ENCODE measurements at places on chromosomes 2 and 18.

GRCh38 chr2:27885661-27886060 lies 4.5 kb downstream of the RBKS start:
- DNase-seq, result no peak

GRCh38 chr2:154697418-154698252 lies 860 bp upstream of the KCNJ3 start:
- DNase-seq, result no peak

DNA sequence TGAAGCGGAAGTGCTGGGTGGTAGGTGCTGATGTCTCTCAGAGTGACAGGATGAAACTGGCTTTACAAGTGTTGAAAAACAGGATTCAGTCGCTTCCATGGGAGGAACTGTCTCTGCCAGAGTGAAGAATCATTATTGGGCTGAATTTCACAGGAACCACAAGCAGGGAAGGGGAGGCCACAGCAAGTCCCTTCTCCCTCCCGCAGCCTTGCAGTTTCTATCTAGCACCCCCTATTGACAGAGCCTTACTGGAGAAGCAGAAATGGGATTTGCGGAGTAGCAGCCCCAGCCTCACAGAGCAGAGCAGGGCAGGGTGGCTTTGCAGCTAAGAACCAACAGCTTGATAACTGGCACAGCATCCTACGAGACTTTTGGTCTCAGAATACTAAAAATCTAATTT lies 33.3 kb upstream of the RMP24 start:
- DNase-seq, result no peak

DNA sequence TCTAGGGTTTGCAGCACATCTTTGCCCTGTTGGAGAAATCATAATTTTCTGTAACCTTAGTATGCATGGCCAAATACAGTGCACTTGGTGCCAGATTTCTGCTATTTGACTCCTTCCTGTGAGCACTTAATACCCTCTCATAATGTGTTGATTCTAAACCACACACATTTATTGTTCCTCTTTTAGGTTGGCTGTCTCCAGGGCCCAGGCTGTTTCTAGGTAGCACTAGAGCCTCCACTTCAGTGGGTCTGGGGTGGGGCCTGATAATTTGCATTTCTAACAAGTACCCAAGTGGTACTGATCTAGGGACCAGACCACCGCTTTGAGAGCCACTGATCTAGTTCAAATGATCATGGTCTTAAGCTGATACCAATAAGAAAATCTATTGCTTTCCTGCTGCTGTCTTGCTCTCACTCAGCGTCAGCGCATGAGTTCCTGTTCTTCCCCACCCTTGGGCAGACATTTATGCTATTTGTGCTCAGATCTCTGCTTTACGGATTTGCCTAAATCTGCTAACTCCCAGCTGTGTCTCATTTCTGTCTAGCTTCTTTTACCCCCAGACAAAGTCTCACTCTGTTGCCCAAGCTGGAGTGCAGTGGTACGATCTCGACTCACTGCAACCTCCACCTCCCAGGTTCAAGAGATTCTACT lies 7.4 kb downstream of the PTRHD1 start:
- DNase-seq, result no peak

- DNase-seq, result no peak
Observed at GRCh38 chr2:31101701-31102100, 36.5 kb downstream of the GALNT14 start.

DNA sequence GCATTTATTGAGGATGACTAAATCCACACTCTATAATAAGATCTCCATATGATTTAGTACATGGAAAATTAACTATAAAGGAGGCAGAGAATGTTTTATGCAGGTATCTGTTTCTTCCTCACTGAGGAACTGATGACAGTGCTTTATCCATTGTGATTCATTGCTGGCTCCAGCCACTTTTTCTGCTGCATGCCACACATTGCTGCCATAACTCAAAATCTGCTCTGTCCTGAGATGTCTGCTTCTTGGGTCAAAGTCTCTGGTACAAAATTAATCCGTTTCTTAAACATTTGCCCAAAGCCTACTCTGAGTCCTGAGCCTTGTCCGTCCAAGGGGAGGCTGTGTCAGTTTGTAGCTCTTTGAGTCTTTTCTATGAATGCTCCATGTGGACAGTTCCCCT lies 15.5 kb upstream of the ARHGAP28 start:
- no peak for DNase-seq

DNA sequence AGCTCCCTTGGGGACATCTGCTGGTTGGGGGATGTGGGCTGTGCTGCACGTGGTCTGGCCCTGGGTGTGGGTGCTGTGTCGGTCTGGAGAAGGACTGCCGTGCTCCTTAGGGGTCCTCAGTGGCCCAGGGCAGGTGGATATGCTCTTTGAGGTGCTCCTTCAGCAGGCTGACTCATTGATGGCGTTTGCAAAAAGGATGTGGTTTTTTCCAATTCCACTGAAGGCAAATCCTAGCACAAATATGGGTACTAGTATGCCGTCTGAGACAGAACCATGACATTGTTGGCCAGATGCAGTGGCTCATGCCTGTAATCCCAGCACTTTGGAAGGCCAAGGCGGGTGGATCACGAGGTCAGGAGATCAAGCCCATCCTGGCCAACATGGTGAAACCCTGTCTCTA lies 3.3 kb downstream of the PPP1R7 start:
- DNase-seq, result no peak

DNA sequence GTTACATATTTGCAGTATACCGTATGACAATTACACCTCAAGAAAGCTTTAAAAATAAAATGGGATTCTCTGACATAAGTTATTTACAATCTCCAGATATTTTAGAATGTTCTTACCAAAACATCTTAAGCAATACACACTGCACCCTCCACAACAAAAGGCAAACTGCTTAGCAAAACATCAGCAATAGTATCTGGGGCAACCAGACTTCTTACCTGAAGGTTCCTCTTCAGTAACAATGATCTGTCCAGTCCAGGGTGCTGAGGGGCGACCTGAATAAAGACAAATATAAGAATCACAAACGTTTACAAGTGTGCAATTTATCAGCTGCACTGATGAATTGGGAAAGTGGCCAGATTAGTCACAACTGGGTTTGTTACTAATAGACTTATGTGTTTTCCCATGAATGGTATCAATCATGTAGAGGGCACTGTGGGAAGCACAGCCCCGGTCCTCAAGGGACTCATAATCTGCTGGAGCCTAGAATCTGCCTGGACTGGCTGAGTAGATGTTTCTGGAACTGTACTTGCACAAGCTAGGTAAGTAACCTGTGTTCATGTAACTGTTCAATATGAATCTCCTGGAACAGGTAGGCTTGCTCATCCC lies 70.7 kb downstream of the MYOM1 start:
- DNase-seq, result no peak

DNA sequence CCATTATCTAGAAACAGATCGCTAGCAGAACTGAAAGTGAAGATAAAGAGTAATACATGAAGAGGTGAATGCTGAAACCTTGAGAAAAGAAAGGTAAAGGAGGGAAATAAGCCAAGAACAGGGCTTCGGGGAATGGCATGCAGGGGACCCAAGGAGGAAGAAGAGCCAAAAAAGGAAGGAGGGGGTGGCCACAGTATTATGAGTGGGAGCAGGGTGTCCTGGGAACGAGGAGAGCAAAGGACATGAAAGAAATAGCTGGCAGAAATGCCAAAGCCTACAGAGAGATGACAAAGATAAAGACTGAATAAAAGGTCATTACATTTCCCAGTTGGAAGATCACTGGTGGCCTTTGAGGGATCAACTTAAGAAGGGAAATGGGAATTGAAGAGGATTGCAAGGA lies 82.9 kb downstream of the ACTR3 start:
- DNase-seq, result no peak

DNA sequence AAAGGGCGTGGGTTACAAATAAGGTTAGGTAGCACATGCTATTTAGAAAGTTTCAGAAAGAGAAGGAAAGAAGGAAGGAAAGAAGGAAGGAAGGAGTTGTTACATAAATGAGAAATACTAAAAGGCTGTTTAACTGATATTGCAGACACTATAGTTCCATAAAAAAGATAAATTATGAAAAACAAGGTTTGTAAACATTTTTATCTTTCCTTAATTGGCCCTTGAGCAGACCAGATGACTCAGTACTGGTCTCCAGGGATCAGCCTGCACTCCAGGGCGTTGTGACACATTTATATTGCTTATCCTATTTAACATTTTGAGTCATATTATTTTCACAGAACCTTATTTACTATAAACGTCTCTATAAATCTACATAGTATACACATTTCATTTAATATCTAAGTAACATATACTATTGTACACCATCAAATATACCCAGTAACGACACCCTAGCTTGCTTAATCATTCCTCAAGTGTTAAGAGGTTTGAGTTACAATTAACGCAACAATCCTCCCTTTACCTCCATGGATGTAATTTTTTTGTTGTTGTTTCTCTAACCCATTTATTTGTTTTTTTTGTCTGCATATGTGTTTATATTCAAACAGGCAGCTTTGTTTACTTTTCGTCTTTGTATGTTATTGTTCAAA lies 2.8 kb upstream of the RAB31 start:
- DNase-seq, result no peak

DNA sequence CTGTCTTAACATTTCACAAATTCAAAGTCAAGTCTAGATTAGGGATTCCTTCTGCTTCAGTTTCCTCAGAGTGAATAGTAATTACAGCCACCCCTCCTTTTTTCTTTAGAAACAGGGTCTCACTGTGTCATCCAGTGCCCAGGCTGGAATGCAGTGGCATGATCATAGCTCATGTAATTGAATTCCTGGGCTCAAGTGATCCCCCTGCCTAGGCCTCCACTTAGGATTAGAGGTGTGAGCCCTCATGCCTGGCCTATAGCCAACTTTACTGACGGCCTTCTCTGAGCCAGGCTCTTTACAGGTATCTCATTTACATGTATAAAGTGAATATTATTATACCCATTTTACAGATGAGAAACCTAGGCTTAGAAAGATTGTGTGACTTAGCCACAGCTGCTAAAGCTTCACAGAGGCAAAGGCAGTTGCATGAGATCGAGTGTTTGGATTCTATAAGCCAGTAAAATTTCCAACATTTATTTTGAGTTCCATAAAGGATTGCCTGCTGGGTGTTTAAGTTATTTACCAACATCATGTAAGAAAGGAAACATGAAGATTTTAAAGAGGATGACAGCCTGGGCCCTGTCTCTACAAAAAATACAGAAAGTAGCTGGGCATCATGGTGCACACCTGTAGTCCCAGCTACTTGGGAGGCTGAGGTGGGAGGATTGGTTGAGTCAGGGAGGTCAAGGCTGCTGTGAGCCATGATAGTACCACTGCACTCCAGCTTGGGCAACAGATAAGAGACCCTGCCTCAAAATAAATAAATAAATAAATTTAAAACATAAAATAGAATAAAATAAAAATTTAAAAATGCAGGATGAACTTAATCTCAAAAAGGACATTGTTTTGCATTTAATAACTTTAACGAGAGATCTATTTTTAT lies 1.8 kb downstream of the ENOSF1 start:
- DNase-seq, result no peak

All from stimulated activated CD8-positive, alpha-beta memory T cell treated with anti-CD3 and anti-CD28 coated beads, Interleukin-15, amount 100 ng/mL, for 4 hours (primary cell).